ENCODE measurements at places on chromosomes 11 and 22. TPM values are rescaled to one million over a fixed set of nuclear protein-coding genes. Genes with fewer than 3 reads are reported as not detected.
A peak's percentile ranks its signal among the peaks of the same experiment; 100 is the strongest.

GRCh38 chr11:117878314-117878938, 2.0 kb upstream of the FXYD6 start:
- no peak for DNase-seq

Gene ANO9
- 129 TPM for total RNA-seq

GRCh38 chr22:39281126-39281525, 36.3 kb upstream of the PDGFB start:
- DNase-seq = no peak

Gene LSP1
- 23.0 TPM for total RNA-seq

- no peak for DNase-seq
Observed at GRCh38 chr22:46010207-46010867, 33.4 kb upstream of the WNT7B start.

GRCh38 chr22:31046539-31047226, 34.4 kb upstream of the SMTN start:
- no peak for DNase-seq

Gene BBOX1
- not detected for total RNA-seq

Gene OR52E8
- not detected for total RNA-seq

Gene RCOR2
- total RNA-seq = 4.8 TPM

Gene OR5A1
- total RNA-seq = not detected

Gene AHNAK
- 631 TPM for total RNA-seq

DNA sequence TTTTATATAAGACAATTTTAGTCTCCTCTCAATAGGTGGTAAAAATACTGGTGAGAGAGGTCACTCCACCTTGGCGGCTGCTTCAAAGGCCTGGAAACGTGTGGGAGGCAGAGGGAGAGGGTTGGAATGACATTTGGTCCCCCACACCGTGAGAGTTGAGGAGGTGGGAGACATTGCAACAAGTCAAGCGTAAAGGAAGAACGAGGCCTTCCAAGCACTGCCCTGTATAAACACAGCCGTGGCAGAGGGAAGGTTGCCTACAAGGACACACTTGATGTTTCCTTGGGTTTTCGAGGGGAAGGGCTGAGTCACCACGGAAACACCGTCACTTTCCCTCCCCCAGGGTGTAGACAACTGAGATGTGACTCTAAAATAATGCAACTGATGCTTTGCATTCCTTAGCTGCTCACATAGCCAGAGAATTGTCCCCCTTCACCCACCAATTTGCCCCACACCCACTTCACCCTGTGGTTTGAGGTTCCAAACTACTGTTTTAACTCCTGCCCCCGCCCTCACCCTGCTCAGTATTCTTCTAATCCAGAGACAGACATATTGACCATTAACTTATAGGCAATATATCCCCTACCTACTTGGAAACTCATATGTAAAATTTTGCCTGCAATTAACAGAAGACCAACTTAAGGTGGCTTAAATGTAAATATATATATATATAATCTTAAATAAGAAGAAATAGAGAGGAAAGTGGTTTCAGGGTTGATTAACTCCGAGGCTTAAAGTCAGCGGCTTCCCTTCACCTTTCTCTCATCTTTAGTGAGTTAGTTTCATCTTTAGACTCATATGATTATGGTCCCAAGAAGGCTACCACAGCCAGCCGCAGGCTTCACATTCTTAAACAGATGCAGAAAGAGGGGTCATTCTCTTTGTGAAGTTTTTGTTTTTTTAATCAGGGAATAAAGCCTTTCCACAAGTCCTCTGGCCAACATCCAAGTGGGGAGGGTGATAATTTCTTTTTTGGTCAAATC, 54.1 kb upstream of the BDNF start:
- no peak for DNase-seq

Gene SNX32
- 1.9 TPM for total RNA-seq

GRCh38 chr11:19275496-19275895, 34.8 kb upstream of the E2F8 start:
- DNase-seq = no peak

DNA sequence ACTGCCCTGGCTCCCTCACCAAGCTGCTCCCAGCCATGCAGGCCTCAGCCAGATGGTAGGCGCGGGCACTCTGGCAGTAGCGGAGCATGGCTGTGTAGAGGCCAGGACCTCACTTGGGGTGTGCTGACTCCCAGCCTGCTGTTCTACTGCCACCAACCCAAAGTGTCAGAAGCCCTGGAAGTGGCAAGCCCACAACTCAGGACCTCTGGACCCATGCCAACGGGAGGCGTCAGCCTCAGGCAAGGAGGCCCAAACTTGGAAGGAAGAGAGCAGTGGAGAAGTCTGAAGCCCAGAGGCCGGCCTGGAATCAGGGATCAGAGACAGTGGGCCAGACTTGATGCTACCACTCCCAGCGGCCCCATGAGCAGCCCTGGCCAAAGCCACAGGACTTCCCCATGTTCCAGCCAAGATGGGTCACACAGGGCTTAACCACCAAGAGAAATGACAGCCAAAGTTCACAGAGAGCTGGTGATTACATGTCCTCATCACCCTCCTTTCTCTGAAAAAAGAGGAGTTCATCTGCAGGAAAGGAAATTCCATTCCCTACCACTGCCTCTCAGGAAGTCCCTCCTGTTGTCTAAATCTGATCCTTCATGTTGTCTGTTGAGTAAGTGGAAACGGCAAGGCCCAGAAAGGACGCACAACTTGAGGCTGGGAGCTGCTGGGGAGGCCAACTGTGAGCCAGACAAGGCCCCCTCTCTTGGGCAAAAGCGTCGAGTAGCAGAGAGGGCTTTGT, 4.4 kb downstream of the ARRB1 start:
- peak; percentile 52 for DNase-seq

GRCh38 chr11:2759228-2760195, 59.7 kb upstream of the KCNQ1OT1 start:
- DNase-seq = peak; percentile 16

Gene RGL4
- total RNA-seq = 0.35 TPM

GRCh38 chr11:115222863-115223530, 281.2 kb downstream of the CADM1 start:
- no peak for DNase-seq

DNA sequence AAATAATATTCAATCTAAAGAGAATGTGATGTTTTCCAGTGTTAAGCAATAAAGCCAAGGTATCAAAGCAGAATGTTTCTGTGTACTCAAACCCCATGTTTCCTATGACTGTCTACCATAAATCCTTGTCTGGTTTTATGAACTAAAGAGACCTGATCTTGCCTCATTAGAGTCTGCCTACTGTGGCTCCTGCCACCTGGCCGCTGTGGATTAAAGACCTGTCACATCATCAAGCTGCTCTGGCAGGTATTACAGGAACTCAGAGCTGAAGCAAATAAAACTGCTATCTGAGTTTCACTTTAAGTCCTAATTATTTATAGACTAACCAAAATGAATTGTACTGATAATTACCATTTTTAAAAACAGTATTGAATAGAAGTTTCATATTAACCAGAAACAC, 207.8 kb upstream of the CCDC90B start:
- no peak for DNase-seq

Measured in colonic mucosa (tissue), 4 donors.